ENCODE measurements at places on chromosomes 4 and X. TPM values are rescaled to one million over a fixed set of nuclear protein-coding genes. Genes with fewer than 3 reads are reported as not detected.

DNA sequence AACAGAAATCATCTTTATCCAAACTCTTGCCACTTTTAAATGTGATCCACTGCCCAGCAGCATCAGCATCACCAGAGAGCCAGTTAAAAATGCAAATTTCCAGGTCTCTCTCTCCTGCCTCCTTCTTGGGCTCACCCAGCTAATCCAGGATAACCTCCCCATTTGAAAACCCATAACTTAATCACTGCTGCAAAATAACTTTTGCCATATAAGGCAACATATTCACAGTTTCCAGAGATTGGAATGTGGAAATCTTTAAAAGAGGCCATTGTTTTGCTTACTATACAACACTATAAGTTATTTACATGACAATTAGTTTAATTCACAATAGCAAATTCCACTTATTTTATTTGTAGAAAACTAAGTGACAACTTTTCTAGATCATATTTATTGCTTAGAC is 4.8 kb upstream of the EXOSC9 start:
- DNase-seq, result no peak

- DNase-seq, result no peak
Measured at GRCh38 chr4:150572704-150573504, 9.0 kb upstream of the MAB21L2 start.

GRCh38 chr4:82084747-82085146 is 289.0 kb downstream of the HNRNPD start:
- no peak for DNase-seq

- no peak for DNase-seq
Measured at GRCh38 chr4:158809611-158810486, 41.0 kb downstream of the FNIP2 start.

The SPANXD gene
- not detected for total RNA-seq

The KLF8 gene
- total RNA-seq, result 12.6 TPM

DNA sequence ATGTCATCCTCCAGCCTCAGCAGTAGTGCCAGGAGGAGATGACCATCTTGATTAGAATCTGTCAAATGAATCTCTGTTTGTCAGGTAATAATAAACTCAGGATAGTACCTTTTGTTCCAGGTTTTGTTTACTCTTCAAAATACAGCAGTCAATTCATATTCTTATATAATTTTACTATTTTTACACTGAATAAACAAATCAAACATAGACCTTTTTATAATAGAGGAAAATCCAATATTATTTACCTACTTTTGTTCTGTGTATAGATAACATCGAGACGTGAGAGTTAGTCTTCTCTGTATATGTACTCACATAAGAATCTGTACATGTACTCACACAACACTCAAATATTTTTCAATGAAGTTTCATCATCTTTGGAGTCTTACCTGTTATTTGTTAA is 365.4 kb upstream of the EPHA5 start:
- no peak for DNase-seq

The PRR32 gene
- not detected for total RNA-seq

DNA sequence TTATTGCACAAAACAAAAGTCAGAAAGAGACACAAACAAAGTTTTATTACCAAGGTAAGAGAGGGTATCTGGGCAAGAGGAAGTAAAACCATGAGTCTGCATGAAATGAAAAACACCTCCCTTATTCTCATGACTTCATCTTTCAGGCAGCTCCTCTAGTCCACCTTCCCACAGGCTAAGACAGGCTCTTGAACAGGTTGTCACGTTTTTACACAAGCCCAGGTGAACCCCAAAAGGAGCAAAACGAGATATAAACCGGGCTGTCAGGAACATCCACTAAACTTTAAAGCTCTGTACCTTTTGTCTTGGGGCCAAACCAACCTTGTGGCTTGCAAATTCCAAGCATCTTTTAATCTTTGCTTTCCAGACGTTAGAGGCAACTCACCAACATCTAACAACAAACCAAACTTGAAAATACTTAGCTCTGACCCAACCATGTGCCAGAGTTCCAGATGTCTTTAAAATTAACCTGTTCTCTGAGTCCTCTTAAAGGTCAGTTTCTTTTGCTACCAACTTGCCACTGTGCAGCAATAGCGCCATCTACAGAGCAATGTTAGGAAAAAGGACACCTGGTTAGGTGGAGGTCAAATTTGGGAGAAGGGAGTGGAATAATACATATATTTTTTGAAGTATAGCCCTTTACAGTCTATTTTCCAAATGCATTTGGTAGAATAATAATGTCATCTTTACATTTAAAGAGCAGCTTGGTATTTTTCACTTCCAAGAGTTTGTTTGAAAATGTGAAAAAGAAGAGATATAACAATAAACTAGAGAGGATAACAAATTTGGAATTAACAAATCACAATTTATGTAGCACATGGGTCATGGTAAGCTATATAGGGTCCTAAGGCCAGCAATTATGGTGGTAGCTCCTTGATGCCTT is 73.1 kb downstream of the QRFPR start:
- DNase-seq, result no peak

The THAP9 gene
- 17.5 TPM for total RNA-seq

DNA sequence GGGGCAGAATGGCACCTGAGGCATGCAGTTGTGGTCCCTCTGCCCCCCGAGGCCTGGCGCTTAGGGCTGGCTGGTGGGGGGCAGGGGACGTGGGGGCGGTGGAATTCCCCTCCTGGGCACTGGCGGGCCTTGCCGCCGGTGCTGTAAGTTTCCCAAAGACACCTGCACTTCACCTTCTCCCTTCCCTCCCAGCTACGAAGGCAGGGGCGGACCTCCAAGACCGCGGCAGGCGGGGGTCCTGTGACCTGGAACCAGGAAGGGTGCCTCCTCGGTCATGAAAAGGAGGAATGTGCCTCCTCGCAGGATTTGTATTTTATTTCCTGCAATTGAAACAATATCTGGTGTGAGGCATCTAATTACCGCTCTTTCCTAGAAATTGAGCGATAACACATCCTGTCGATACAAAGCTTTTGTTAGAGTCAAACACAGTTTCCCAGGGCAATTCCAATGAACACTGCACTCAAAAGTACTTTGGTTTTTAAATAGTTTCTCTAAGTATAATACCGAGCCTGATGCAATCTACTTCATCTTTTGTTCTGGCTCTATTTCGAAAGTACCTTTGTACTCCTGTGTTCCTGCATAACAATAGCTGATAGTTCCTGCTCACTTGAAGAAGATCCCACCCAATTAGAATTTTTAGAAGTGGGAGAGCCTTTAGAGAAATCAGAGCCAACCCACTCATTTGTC is 12.3 kb upstream of the ADRA2C start:
- no peak for DNase-seq

- DNase-seq, result no peak
Measured at GRCh38 chr4:151276787-151277562, at the start of gene PRSS48. PRSS48 (plus strand) TSS chr4:151277161; CDS start chr4:151277173, 12 bp downstream.

The ETDA gene
- total RNA-seq, result not detected

DNA sequence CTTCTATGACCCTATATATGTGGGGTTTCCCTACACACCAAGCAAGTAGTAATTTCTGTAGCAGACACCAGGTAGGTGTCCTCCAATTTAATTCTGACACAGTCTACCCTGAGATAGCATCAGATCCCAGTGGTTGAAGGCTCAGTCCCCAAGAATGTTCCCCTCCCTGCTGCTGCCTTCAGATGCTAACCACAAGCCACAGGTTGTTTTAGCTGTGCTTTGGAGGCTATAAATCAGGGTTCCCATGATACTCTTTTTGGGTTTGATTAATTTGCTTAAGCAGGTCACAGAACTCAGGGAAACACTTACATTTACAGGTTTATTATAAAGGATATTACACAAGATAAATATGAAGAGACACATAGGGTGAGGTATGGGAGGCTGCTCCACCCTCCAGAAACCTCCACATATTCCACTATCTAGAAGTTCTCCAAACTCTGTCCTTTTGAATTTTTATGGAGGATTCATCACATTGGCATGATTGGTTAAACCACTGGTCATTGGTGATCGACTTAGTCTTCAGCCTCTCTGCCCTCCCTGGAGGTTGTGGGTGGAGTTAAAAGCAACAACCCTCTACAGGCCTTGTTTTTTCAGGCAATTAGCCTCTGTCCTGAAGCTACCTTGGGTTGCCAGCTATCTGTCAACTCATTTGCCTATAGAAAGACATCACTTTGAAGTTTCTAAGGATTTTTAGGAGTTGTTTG is 50.8 kb downstream of the GRIA2 start:
- no peak for DNase-seq

Measured in frontal cortex (tissue), 4 donors.